Activated naive CD4-positive, alpha-beta T cell treated with anti-CD3 and anti-CD28 coated beads, Interleukin-2, amount 50 U/mL, for 16 hours (primary cell): ENCODE measurements at places on chromosomes 7 and 10.
A peak's percentile ranks its signal among the peaks of the same experiment; 100 is the strongest.

GRCh38 chr7:87596136-87596535 is 4.5 kb downstream of the ABCB1 start:
- no peak for DNase-seq

GRCh38 chr10:110209454-110209925 is 2.1 kb downstream of the MXI1 start:
- DNase-seq: peak; percentile 74

DNA sequence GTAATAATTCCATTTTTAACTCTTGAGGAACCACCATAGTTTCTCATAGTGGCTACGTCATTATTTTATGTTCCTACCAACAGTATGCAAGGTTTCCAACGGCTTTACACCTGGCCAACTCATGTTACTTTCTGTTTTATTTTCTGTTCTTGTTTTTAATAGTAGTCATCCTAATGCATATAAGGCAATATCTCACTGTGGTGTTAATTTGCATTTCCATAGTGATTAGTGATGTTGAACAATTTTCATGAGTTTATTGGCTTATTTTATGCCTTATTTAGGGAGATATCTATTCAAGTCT is 465.5 kb upstream of the KLF6 start:
- no peak for DNase-seq

DNA sequence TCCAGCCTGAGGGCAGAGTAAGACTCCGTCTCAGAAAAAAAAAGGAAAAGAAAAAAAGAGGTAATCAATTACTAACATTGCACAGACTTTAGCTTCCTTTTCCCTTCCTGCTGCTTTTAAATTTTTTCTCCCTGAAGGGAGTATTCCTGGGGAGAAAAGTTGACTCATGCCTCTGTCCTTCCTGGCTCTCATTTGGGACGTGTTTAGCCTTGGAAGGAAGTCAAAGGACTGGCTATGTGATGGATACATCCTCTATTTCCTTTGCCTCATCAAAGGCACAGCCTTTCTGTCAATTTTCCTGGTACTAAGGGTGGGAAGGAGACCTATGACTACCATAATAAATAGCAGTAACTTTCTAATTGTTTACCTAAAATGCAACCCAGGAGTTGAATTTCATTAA is 77.6 kb downstream of the ITGA8 start:
- no peak for DNase-seq

DNA sequence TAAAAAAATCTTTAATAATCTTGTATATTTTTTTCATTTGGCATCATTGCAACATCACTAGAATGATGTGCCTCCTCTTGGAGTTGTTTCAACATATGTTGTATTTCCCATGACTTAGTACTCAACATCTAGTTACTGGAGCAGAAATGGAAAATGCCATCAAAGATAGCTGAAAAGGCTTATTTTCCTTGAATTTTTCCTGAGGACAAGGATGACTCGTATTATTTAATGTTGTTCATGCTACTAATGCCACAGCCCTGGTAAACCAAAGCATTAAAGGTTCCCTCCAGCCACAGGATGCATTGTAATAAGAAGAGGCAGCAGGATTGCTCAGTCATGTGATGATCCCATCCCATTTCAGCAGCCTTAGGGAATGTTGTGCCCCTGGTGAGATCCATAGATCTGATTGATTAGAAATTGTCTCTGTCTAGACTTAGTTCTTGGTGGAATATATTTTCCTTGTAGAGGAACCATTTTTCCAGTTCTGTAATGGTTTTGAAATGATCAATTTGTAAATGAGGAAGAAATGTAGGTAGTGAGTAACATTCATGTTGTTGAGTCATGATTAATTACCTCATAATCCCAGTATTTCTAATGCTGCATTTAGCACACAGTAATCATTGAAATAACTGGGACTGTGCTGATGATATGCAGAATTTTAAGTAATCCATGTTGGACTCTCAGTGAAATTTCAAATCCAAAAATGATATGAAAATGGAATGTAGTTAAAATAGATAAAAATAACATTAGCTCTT is 91.3 kb upstream of the SMIM30 start:
- DNase-seq: no peak

DNA sequence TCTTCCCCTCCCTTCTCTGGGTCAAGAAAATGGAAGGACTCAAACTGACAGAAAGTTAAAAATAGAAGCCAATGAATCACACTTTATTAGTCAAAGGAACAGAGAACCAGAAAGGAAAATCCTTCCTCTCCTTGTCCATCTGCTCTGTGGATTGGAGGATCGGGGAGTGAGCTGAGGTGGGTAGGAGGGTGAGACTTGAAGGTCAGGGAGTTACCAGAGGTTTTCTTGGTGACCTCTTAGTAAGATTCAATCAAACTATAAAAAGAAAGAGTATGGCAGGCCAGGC is 12.2 kb downstream of the TLX1 start:
- no peak for DNase-seq

- DNase-seq: no peak
Observed at GRCh38 chr7:104805449-104806317, 208.3 kb upstream of the KMT2E start.

- no peak for DNase-seq
Observed at GRCh38 chr7:7054252-7054830, 128.0 kb upstream of the C1GALT1 start.

DNA sequence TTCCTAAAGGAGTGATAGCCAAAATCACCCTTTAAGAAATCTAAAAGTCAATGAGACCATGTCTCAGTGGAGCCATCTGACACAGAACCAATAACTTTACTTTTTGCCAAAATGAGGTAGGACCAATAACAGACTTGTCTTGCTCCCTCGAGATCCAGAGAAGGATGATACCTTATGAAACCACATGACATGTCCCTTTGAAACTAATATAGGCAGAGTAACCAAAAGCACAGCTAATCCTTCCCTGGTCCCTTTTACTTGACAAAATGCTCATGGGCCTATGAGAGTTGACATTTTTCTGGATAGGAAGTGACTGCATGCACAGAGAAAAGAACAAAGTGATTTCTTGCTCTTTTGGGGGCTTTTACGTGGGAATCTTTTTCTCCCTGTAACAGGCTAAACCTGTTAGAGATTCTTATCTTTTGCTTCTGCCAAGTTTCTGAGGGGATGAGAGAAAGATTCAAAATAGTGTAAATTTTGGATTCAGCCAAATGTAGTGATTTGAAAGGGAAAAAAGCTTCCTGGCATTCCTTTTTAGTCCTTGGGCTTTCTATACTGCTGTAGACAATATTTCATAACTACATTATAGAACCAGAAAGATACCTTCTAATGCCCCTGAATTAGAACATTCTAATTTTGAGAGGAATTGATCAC is 87.6 kb downstream of the ARMH3 start:
- DNase-seq: no peak

DNA sequence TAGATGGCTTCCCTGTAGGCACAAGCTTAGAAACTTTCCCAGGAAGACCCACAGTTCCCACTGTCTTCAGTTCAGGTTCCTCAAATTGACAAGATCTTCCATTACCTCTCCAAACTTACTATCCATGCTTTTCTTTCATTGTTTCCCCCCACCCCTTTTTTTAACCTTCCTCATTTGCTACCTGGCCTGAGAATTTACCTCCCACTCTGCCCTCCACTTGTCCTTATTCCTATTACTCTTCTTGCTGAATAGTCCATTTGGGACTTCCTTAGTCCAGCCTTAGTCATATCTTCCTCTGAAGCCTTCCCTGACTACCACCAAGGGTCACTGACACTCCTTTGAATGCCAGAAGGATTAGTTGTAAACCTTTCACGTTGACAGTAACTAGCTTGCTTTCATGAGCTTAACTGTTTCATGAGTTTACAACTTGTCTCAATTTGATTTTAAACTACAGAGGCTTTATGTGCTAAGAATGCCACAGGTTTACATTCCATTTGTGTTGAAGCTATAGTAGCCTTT is 1.2 kb upstream of the CALU start:
- DNase-seq: no peak

- no peak for DNase-seq
Observed at GRCh38 chr10:117405730-117406129, 30.5 kb upstream of the PDZD8 start.

- DNase-seq: no peak
Observed at GRCh38 chr10:94353336-94353735, 9.4 kb downstream of the NOC3L start.

GRCh38 chr7:80088705-80089104 is 45.9 kb upstream of the GNAI1 start:
- DNase-seq: no peak

GRCh38 chr10:97411406-97411805 is 10.3 kb upstream of the RRP12 start:
- DNase-seq: no peak

GRCh38 chr7:117164620-117165019 is 158.2 kb downstream of the WNT2 start:
- no peak for DNase-seq

DNA sequence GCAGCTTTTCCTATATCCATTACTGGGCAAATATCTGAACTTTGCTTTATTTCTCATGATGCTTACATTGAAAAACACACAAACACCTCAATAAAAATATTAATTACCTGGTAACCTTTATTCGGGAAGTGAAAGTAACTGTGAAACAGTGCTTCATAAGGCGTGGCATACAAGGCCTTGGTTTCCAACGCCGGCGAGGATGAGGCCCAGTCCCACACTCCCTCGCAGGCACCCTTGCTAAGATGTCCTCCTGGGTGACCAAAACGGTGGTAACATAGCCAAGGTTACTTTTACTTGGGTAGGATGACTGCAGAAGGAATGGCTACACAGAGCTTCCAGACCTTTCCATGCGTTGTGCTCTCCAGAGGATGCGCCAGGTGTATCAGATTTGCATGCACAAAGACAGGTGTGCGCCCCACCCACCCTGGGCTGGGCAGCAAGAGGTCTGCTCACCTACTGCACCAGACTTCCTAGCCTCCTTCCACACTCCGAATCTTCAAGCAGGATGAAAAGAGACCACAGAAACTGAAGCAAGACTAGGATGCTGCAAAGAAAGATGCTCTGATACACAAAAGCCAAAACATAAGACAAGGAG is 13.3 kb upstream of the DAGLB start:
- no peak for DNase-seq

GRCh38 chr7:30249986-30250774 is 34.2 kb upstream of the ZNRF2 start:
- DNase-seq: no peak

GRCh38 chr7:114048386-114049235 is 129.8 kb upstream of the PPP1R3A start:
- no peak for DNase-seq

DNA sequence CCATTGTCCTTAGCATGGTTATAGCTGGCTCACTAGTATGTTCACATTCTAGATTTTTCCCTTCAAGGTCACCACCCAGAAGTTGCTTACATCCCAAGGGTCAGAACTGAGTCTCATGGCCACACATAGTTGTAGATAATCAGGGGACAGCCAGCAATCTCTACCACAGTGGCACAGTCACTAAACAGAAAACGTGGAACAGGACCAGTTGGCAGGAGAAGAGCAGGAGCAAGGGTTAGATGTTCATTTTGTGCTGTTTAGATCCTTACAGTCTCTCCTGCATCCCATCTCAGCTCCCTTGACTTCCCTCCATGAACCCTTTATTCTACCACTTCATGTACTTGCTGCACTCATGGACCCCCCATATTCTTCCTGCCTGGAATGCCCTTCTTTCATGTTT is 73.9 kb downstream of the LRMDA start:
- DNase-seq: no peak

- DNase-seq: no peak
Observed at GRCh38 chr7:113921363-113921762, 2.6 kb upstream of the PPP1R3A start.

DNA sequence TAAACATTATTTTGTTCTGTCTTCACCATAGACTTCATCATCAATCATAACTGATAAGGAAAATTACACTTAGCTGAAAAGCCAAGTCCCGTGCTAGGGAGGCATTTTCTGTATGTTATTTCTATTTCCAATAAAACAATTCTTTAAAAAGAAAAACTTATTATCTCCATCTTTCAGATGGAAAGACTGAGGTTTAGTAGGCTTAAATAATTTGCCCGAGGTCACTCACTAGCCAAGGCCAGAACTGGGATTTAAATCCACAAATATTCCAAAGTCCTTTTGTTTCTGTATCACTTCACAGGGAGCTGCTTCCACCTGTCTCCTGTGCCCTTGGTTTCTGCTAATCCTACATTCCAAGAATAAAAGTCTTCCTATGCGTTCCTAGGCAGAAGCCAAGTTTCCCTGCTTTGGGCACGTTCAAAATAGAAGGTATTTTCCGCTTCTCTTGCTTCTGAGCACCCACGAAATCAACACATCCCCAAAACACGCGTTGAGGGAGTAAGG is 732 bp downstream of the CPVL start:
- no peak for DNase-seq

GRCh38 chr7:19674266-19674960 is 34.4 kb downstream of the POLR1F start:
- DNase-seq: no peak

GRCh38 chr7:13860734-13861133 is 128.7 kb downstream of the ETV1 start:
- DNase-seq: no peak

- DNase-seq: no peak
Observed at GRCh38 chr10:113045147-113046055, 95.4 kb downstream of the TCF7L2 start.

GRCh38 chr7:45863715-45864114 is 9.2 kb downstream of the CCDC201 start:
- no peak for DNase-seq

GRCh38 chr10:27433976-27434375 is 70.1 kb upstream of the RAB18 start:
- no peak for DNase-seq

GRCh38 chr7:18708204-18708603 is 212.7 kb downstream of the HDAC9 start:
- no peak for DNase-seq

GRCh38 chr7:80505900-80506500 is 5.9 kb downstream of the GNAT3 start:
- DNase-seq: no peak

DNA sequence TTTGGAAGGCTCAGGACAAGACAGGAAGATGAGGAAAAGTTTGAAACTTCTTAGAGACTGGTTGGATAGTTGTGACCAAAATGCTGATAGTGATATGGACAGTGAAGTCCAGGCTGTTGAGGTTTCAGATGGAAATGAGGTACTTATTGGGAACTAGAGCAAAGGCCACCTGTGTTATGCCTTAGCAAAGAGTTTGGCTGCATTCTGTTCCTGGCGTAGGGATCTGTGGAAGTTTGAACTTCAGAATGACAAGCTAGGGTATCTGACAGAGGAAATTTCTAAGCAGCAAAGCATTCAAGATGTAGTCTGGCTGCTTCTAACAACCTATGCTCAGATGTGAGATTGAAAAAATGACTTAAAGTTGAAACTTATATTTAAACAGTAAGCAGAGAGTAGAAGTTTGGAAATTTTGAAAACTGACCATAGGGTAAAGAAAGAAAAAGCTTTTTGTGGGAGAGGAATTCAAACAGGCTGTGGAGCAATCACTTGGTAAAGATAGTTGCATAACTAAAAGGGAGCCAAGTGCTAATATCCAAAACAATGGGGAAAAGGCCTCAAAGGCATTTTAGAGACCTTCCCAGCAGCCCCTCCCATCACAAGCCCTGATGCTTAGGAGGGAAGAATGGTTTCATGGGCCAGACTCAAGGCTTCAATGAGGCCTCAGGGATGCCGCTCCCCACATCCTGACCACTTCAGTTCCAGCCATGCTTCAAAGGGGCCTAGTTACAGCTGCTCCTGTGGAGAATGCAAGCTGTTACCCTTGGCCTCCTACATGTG is 415.1 kb downstream of the INHBA start:
- no peak for DNase-seq

GRCh38 chr10:3898821-3899220 is 113.8 kb upstream of the KLF6 start:
- DNase-seq: no peak

GRCh38 chr10:23148214-23148613 is 43.9 kb upstream of the PTF1A start:
- no peak for DNase-seq

- DNase-seq: no peak
Observed at GRCh38 chr10:101217450-101218281, 11.6 kb downstream of the LBX1 start.
